ENCODE measurements at places on chromosomes 3 and 15.
A peak's percentile ranks its signal among the peaks of the same experiment; 100 is the strongest.

DNA sequence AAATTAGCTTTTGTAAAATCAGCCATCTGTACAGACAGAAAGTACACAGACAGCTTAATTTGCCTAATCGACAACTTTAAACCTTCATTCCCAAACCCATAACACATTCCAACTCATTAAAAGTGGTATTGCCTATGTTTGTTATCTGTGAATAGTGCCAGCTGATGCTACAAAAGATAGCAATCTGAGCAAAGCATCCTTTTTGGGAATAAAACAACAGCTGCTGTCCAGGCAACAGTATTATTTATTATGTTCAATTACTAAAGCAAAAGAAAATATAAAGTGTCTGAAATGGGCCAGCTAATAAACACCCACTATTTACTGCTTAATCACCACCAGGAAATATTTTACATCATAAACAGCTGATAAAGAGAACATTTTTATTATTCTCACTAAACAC, 134.8 kb upstream of the ABI3BP start:
- DNase-seq = no peak

DNA sequence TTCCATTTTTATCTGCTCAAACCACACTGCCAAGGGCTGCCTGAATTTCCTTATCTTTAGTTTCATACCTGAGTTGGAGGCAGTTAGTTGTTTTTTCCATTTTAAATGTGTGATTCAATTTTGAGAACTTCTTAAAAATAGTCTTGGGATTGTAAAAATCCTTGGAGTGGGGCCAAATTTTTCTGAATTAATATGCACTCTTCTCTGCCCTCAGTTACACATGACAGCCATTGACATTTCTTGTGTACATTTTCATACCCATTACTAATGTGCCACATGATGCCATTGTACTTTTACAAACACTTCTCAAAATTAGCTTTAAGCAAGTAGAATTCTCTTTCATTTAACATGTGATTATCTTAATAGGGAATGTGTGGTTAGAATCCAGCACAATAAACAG, 141.7 kb downstream of the C3orf38 start:
- DNase-seq = no peak

DNA sequence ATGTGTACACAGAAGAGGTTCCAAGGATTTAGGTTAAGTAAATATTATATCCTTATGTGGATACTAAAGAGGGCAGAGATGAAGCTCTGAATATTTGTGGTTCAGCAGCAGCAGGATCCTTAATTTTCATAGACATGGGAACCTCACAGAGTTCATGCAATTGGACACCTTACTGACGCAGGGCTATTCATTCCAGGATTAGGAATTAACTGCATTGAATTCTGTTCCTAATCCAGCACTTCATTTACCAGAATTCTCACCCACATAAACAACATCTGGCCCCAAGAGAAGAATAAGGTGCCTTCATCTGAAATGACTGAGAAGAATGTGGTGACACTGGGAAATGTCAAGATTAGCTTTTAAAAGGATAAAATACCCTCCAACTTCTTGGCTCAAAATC, 62.4 kb downstream of the ADAMTS9 start:
- no peak for DNase-seq

DNA sequence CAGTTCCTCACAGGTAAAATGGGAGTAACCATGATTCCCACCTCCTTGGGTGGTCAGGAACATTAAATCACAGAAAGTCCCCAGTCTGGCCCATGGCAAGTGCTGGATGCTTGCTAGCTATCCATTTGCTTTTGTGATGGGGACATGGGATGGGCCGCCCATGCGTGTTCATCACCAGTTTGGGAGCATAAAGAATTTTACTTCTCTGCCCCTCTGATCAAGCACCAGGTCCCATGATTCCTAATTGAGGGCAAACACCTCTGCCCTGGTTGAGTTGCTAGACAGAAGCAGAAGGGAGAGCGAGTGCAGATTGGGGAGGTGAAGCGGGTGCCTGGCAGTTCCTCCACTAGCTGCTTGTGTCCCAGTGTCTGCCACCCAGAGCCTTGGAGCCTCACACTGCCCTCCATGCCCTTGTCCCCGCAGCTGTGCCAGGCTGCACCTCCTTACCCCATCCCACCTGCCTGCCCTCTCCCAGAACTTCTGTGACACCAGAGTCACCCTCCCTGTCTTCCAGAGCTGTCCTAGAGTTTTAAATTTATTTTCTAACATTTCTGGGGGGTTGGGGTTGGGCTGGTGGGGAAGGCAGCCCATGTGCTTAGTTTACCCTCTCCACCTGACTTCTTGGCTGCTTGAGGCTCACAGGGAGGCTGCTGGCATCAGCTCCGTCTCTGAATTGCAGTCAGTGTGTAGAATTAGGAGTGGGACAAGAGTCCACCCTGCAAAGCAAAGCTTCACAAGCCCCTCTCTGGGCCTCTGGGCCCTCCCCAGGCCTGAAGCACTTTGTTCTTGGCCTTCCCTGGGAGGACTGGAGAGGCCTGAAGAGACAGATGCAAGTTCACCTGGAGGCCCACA, 18.4 kb downstream of the CFAP100 start:
- no peak for DNase-seq

DNA sequence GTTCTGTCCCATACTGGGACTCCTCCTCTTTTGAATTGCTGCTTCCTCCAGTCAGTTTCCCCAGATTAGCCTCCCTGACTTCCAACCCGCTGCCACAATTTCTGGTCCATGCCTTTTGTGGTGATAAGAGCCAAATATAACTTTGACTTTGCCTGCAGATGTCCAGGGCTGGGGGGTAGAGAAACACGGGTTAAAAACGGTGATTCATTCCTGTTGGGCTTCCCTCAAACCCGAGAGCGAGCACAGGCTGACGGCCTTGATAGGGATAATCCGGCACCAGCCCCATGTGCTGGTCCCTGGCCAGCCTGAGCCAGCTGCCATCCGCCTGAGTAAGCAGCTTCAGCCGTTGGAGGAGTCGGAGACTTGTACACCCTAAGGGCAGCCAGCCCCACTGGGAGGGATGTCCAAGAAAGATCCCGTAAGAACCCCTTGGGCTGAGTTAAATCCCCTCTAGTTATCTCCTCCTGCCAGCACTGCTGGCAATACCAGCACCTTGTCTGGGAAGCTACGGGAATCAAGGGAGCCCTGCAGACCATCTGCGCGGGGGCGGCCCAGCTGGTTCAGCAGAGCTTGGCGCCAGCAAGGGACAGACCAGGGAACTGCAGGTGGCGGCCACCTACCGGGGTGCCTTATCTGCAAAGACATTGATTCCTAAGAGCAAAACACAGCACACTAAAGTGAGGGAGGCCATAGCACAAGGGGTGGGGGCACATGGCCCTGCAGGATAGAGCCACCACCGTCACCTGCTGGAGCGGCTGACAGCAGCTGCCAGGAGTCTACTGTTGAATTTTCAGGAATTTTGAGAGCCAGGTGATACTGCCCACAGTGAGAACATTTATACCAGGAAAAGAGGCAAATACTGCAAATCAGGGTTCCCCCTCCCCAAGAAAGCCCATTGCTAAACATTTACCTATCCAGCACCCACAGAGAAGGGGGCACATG, 18.1 kb downstream of the CSPG4 start:
- DNase-seq = peak; percentile 99

DNA sequence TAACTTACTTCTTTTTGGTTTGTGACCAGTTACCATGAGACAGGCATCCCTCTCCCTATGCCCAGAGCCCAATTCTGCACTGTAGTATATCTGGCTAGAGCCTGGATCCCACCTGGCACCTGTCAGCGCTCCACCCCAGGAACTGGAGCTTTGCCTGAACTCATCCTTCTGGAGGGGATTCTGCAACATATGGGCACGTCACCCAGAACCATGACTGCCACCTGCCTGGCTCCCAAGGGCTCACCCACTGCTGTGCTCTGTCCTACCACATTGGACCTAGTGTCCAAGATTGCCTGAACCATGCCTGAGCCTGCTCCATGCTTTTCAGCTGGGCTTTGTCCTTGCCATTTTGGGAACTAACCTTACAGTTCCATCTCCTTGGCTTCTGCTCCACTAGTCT, 21.1 kb upstream of the GAP43 start:
- DNase-seq = no peak

DNA sequence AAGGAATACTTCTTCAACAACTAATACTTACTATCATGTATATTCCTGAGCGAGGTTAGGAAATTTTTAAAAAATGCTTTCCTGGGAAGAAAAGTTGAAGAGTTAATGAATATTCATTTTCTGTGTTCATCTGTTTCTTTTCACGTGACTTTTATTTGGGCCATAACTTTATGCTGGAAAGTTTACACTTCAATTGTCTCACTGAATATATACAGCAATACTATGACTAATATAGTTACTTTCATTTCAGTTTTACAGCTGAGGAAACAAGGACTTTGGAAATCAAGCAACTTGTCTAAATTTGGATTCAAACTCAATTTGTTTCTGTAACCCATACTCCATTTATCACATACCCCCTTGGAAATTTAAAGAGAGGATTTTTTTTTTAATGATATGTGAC, 894.2 kb downstream of the ROBO1 start:
- no peak for DNase-seq

GRCh38 chr15:54150255-54150654, 172.0 kb downstream of the UNC13C start:
- no peak for DNase-seq

- DNase-seq = peak; percentile 1
Measured at GRCh38 chr3:113275929-113276750, 64.8 kb downstream of the BOC start.

DNA sequence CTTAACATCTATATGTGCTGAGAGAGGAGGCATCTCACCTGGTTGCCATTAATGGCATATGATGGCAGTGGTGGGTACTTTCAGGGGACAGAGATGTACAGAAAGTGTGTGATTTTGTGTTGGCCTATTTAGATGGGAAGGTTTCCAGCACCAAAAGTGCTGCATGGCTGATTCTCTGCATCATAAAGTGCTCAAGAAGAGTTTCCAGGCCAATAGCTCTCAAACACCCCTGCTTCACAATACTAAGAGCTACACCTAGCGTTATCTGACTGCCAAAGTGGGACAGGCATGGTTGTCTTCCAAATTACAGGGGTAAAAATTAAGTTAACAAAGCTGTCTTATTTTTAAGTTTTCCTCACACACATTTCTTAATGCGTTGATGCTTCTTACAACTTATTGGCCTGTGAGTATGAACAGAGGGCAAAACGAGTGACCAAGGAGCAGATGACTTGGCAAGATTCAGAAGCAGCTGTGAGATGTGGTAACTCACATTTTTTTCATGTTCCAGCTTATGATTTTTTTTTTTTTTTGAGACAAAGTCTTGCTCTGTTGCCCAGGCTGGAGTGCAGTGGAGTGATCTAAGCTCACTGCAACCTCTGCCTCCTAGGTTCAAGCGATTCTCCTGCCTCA, 41.4 kb upstream of the VEPH1 start:
- DNase-seq = no peak

- DNase-seq = peak; percentile 65
Measured at GRCh38 chr3:132180337-132180791, 136.8 kb upstream of the ACP3 start.

DNA sequence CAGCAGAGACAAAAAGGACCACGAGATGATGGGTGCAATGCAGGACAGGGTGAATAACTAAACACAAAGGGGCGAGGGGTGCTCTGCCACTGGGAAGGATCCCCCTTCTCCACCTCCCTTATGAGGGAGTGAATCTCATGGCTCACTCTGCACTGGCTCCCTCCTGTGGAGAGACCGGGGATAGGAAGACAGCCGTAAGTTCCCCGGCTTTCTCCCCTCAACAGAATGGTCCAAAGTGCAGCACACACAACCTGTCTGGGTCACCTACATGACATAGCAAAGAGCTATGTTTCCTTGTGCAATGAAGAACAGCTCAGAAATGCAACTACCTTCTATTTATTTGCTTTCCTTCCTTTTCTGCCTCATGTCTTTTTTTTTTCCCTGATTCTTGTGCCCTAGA, 7.8 kb upstream of the ACSBG1 start:
- no peak for DNase-seq

- DNase-seq = peak; percentile 8
Measured at GRCh38 chr15:57320631-57321220, 55.6 kb upstream of the CGNL1 start.

GRCh38 chr3:53633197-53633787, 138.9 kb downstream of the CACNA1D start:
- no peak for DNase-seq

DNA sequence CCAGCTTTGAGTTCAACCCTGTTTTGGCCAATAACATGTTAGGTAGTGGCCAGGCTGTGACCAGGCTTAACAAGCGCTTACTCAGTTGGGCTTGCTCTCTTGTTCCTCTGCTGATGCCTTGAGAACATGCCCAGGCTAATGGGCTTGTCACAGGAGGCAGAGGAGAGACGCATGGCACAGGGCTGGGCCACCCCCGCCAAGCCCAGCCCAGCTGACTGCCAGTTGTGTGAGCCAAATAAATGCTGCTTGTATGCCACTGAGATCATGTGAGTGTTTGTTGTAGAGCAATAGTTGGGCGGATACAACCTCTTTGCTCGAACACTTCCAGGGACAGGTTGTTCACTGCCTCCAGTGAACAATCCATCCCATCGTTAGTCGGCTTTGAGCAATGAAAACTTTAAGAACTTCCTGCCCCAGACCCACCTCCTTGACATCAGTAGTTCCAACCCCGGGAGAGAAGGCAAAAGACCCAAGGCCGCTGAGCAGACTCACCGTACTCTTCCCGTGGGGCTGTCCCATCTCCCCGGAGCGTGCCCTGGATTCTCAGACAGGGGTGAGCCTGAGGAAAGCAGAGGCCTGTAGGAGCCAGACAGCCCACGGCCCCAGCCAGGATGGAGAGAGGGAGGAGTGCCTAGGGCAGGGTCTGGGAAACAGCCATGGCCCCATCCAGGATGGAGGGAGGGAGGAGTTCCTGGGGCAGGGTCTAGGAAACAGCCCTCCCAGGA, 4.1 kb downstream of the PLA2G4F start:
- no peak for DNase-seq

DNA sequence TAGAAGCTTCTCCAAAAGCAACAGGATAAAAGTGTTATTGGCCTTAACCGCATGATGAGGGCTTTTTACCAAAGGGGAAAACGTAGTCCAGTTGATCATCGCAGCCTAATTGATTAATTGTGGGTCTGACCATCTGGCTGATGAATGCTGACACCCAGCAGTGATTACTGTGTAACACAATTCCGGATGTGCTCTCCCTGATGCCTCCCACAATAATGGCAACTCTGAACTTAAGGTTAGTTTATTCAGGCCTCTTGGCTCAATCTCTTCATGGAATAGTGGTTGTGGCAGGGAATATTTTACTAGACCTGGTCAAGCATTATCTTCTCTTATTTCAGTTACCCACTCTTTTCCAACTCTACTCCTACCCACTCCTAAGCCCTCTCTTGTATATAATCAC, 332.9 kb downstream of the TIGIT start:
- no peak for DNase-seq
